ENCODE measurements at places on chromosomes 16 and 17. TPM values are rescaled to one million over a fixed set of nuclear protein-coding genes. Genes with fewer than 3 reads are reported as not detected.

Gene TBX4
- not detected for total RNA-seq

Gene C1QTNF8
- total RNA-seq = 0.19 TPM

Gene ABCA10
- total RNA-seq = 7.1 TPM

Gene CCL14
- 10.3 TPM for total RNA-seq

Gene C16orf74
- total RNA-seq = 0.95 TPM
